ENCODE measurements at places on chromosomes 5 and 9.

GRCh38 chr5:156378159-156378558 is 51.2 kb downstream of the SGCD start:
- DNase-seq, result no peak

DNA sequence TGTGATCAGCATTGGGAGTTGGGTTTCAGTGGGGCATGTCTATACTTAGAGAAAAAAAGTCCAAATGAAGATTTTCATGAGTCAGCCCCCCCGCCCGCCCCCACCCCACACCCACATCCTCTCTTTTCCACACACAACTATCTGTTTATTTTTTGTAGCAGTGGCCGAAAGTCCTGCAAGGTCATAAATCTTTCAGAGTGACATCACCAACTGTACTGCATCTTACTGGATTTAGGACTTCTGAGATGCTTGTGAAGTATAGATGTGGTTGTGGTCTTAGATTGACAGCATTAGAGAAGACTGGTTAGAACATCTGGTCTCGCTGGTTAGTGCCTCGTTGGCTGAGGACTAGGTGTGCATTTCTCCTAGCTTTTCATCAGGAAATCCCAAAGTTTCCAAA is 7.3 kb upstream of the ROPN1L start:
- no peak for DNase-seq

GRCh38 chr5:21574438-21574837 is 1278.7 kb downstream of the CDH12 start:
- DNase-seq, result peak; percentile 43

DNA sequence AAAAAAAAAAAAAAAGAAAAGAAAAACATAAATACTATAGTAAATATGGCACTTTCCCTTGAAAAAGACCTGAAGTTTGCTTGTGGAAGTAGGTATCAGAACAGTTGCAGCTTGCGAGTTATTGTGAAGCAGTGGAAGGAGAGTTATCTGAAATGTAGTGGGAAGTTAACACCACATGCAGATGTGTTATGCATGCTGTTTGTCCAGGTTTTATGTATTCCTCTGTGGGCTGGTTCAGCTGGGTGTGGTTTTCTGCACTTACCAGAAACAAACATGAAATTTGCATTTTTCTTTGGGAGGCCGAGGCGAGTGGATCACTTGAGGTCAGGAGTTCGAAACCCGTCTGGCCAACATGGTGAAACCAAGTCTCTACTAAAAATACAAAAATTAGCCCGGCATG is 42.1 kb upstream of the CTNNA1 start:
- no peak for DNase-seq

DNA sequence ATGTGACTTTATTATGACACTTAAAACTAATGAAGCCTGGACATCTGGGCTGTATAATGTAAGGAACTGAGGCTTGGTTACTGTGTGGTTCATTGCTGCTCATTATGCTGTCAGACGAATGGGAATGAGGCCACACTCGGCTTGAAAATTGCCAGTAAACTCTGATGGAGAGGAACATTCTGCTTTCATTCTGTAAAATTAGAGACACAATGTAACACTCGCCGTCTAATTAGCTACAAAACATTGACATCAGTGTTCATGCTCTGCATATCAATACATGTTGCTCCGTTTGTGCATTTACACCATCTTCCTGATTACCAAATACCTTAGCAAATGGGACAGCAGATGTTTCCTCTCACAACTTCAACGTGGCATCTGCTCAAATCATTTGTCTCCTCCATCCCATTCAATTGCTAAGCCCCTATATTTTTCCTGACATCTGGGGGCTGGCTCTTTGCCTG is 133.0 kb downstream of the SLC28A3 start:
- DNase-seq, result no peak

- peak; percentile 25 for DNase-seq
Observed at GRCh38 chr5:59357381-59357977, 536.0 kb downstream of the PDE4D start.

DNA sequence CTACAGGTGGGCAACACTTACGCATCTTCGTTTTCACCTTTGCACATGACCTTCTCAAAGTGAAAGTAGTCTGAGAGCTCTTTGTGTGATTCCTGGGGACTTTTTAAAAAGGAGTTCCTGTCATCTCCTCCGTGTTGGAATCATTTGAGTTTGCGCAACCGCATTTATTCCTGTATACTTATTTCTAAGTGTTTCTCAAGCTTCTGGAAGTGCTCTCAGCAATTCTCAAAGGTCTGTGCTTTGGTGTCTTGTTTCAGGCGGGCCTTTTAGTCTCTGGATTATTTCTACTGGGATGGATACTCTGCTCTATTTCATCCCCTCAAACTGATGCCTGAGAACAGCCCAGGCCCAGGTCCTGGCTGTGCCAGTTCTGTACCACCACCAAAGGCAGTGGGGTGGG is 226.5 kb upstream of the TUT7 start:
- DNase-seq, result no peak

GRCh38 chr9:87147839-87148238 is 200.5 kb upstream of the GAS1 start:
- no peak for DNase-seq

GRCh38 chr5:32044939-32045338 is 129.2 kb downstream of the GOLPH3 start:
- no peak for DNase-seq

- DNase-seq, result no peak
Observed at GRCh38 chr9:99785010-99785590, 36.6 kb upstream of the NR4A3 start.

DNA sequence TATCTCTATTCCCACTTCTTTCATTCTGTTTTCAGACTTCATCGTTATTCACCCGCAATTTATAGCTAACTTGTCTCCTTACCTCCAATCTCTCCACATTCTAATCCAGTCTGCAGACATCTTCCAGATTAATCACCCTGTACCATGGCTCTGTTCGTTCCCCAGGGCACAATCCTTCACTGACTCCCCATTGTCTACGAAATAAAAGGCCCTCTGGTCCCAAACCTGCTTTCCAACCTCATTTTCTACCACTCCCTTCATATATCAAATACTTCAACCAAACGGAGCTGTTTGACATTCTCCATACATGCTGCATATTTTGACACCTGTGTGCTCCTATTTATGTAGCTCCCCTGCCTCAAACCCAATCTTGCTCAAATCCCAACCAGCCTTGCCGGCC is 1720.6 kb upstream of the WWC1 start:
- DNase-seq, result no peak

DNA sequence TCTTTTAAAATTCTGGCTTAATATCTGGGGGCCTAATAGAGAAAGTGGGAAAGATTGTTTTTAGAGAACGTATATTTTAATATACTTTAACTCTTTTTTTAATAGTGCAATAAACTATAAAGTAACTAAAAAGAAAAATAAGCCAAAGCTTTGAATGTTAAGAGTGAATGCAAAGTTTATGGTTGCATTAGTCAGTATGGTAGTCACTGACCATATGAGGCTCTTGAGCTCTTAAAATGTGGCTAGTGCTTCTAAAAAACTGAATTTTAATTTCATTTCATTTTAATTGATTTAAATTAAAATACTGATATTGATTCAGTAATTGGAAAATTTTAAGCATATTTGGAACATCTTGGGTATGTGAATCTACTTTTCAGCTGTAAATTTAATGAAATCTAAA is 310.7 kb downstream of the PJA2 start:
- DNase-seq, result no peak

DNA sequence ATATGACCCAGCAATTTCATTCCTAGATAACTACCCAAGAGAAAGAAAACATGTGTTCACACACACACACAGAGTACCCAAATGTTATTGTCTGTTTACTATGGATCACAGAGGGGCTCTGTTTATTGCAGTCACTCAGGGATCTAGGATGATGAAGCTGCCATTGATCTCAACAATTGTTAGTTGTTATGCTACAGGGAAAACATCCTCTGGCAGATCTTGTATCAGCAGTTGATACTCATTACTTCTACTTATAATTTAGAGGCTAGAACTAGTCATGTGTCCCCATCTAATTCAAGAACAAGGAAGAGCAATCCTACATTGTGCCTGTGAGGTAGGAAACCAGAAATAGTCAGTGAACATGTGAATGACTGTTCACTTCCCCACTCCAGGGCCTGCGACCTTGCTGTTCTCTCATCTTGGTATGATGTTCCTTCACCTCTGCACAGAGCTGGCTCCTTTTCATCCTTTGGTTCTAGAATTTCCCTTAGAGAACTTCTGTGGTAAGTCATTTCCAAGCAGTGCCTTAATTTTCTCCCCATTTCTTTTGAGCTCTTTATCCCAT is 30.3 kb downstream of the NMUR2 start:
- no peak for DNase-seq

GRCh38 chr9:86353655-86354010 is 577 bp downstream of the TUT7 start:
- DNase-seq, result peak; percentile 65

DNA sequence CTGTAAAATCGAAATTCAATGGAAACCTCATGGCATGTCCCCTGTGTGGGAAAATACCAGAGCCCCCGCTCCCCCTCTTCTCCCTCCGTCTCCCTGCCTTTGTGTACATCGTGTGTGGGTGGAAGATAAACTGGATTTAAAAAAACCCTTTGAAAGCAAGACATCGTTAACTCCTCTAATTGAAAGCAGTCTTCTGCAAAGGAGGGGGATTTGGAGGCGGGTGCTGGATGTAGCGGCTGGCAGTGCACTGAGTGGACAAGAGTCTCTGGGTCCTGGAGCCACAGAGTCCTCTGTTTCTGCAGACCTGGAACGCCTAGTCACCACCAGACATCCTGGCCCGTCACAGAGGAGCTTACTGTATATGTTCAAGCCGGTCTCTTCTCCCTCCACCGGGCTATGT is 169.4 kb downstream of the PAPPA start:
- no peak for DNase-seq

- DNase-seq, result peak; percentile 90
Observed at GRCh38 chr9:83649515-83649914, 26.6 kb downstream of the IDNK start.

- no peak for DNase-seq
Observed at GRCh38 chr5:43049236-43049635, 9.1 kb upstream of the ANXA2R start.

- DNase-seq, result no peak
Observed at GRCh38 chr5:170168797-170169196, 63.1 kb downstream of the FOXI1 start.

DNA sequence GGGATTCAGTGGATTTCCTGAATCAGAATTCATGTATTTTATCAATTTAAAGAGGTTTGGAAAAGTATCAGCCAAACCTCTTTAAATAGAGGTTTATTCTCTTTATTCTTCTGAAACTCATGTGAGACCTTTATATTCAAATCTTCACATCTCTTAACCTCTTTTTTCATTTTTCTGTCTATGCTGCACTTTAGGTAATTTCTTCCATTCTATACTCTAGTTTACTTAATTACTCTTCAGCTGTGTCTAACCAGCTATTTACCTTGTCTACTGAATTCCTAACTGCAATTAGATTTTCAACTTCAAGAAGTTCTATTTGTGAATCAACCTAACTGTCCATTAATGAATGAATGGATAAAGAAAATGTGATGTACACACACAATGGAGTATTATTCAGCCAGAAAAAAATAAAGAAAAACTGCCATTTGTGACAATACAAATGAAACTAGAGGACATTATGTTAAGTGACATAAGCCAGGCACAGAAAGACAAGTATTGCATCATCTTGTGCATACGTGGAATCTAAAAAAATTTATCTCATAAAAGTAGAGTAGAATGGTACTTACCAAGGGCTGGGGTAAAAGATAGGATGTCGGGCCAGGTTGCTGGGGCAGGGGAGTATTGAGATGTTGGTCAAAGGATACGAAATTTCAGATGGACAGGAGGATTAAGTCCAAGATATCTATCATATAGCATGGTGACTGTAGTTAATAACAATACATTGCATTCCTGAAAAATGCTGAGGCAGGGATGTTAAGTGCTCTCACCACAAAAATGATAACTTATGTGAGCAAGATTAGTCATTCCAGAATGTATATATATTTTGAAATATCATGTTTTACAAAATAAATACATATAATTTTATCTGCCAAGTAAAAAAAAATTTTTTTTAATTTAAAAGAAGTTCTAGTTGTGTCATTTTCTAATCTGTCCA is 129.5 kb upstream of the LRRTM2 start:
- peak; percentile 13 for DNase-seq

DNA sequence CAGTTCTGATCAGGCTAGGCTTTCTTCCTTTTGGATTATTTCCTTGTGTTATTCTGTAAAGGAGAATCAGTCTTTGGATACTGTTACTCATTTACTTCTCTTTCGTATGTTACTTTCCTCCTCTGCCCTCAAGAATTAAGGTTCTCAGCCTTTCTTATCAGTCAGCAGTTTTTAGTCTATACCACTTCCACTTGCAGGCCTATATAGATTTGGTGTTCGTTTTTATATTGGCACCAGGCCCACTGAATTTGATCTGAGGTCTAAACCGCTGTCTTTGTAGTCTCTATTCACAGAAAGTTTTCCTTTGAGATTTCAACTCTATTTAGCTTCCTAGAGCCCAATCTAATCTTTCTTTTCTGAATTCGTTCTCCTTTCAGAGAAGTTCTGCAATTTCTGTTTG is 62.8 kb downstream of the ERBIN start:
- peak; percentile 62 for DNase-seq

DNA sequence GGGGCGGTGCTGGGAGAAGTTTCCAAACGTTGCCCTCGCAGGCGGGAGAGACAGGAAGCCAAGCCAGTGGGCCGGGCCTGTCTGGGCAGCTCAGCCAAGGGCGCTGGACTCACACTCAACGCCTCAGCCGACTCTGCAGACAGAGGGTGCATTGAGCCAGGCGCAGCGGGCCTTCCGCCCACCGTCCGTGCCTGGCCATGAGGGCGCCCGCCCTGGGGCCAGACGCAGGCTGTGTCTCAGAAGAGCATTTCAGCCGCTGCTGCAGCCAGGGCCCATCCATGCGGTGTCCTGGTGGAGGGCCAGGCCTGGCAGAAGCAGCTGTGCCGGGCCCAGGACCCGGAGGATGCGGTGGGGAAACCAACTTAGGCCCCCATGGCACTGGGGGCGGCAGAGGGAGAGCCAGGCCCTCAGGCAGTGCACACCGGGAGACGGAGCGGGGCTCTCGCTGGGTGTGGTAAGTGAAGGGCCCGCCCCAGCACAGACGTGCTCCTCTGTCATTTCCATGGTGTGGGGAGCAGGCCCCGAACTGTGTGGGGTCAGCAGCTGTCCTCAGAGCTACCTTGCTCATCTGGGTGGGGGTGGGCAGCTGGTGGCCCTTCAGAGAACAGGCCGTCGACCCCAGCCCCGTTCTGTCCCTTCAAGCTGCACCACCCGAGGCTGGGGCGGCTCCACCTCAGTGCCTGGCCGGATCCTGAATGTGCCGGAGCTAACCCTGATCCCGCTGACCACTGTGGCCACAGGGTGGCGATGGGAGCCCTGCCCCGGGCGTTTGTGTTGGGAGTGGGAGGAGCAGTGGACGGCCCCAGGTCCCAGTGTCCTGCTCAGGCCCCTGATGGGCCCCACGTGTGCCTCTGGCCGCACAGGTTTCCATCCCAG is 18.0 kb downstream of the DNLZ start:
- no peak for DNase-seq

- DNase-seq, result no peak
Observed at GRCh38 chr9:13358128-13358527, 78.6 kb upstream of the MPDZ start.

GRCh38 chr5:45017568-45017967 is 208.8 kb downstream of the MRPS30 start:
- DNase-seq, result no peak
